ENCODE measurements at places on chromosomes 2 and 18. TPM values are rescaled to one million over a fixed set of nuclear protein-coding genes. Genes with fewer than 3 reads are reported as not detected.

- peak; percentile 77 for DNase-seq
Observed at GRCh38 chr18:13800505-13801259, 23.3 kb upstream of the MC5R start.

DNA sequence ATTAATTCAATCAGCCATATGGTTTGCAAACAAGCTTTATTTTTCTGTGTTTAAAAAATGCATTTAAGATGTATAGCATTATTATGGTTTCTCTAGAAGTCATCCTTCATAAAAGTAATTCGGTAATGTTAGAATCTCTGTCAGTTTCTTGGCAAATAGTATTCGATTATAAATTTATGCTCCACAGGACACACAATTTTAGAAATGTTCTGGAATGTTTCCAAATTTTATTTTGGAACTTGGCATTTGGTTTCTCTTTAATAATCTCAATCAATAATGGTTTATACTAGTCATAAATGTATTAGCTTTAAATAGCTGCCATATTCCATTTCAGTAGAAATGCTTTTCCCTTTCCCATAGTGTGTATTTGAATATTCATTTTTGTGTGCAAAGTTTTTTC, 156.4 kb downstream of the PLCL1 start:
- no peak for DNase-seq

- no peak for DNase-seq
Observed at GRCh38 chr18:4755848-4756247, 300.7 kb upstream of the DLGAP1 start.

GRCh38 chr2:128370468-128371247, 52.0 kb upstream of the HS6ST1 start:
- DNase-seq, result no peak

DNA sequence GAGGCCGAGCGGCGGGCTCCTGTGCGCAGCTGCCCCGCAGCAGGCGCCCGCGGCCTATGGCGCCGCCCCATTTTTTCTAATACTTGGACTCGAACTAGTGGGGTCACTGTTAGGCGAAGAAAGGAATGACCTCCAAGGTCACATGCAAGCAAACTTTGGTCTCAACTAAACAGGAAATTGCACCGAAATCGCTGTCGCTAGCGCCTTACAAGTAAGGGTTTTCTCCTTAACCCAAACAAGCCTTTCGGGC, 339 bp downstream of the ACAA2 start:
- DNase-seq, result peak; percentile 12

GRCh38 chr2:71936076-71937030, 211.3 kb downstream of the CYP26B1 start:
- DNase-seq, result no peak

DNA sequence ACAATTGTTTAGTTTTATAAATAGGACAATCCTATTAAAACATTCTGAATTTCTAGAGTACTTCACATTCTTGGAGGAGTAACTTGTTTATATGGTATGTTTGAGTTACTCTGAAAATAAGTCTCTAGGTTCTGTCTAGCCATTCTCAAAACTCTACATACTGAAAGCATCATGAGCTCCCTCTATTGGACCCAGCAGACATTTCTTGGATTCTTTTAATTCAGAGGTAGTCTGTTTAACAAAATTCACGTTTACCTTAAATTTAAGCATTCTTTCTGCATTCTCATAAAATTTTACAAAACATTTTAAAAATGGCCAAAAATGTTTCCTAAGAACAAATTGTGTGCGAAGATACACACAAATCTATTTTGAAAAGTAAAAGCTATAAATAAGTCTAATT, 15.3 kb downstream of the SP9 start:
- peak; percentile 44 for DNase-seq

- DNase-seq, result no peak
Observed at GRCh38 chr2:136962105-136962725, 196.9 kb downstream of the THSD7B start.

- DNase-seq, result no peak
Observed at GRCh38 chr2:54557211-54557600, 101.1 kb downstream of the SPTBN1 start.

Gene CGREF1
- 20.4 TPM for total RNA-seq

Gene LONRF2
- 12.1 TPM for total RNA-seq

Gene TANC1
- 34.6 TPM for total RNA-seq

Gene CCDC74B
- 2.9 TPM for total RNA-seq
